ENCODE measurements at places on chromosomes 2 and 18.

- no peak for DNase-seq
Observed at GRCh38 chr18:10374636-10375293, 79.7 kb upstream of the APCDD1 start.

- DNase-seq, result no peak
Observed at GRCh38 chr18:37405772-37406171, 159.8 kb downstream of the CELF4 start.

DNA sequence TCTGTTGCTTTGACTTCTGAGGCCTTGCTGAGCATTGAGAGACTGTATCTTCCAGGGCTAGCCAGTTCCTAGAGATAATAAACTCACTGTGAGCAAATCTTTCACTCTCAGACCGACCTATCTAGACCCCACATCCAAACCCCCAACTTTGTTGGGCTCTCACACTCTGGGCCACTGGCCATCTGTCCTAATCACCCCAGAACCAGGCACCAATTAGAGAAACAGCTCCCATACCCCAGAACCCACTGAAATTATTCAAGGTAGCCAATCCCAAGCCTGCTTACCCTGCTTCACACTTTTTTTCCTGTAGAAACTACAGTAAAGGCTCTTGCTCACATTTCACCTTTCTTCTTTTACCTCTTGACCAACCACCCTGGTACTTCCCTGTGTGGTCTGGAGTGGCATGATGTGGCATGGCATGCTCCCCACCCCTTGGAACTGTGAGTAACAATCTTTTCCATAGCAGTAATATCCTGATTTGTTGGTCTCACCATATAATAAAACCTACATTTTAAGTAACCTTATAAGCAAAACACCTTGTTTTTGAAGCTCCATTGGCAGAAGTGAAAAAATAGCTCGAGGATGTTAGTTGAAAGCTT, 55.2 kb downstream of the ANKRD12 start:
- no peak for DNase-seq

GRCh38 chr2:6362671-6363450, 502.8 kb downstream of the CMPK2 start:
- no peak for DNase-seq

- no peak for DNase-seq
Observed at GRCh38 chr2:72132981-72133720, 14.5 kb downstream of the CYP26B1 start.
